ENCODE measurements at places on chromosomes 4 and X. TPM values are rescaled to one million over a fixed set of nuclear protein-coding genes. Genes with fewer than 3 reads are reported as not detected.

- DNase-seq: no peak
- no peaks in the 10 kb centered on the region for H3K36me3 ChIP-seq
- H3K4me3 ChIP-seq: no peak overlapping the region
- H3K27ac ChIP-seq: no peak overlapping the region
These were observed 44.1 kb upstream of the SGMS2 start for GRCh38 chr4:107780665-107781064.

- no peak overlapping the region for H3K4me3 ChIP-seq
- H3K27ac ChIP-seq: no peak overlapping the region
- no peaks in the 10 kb centered on the region for H3K27me3 ChIP-seq
- DNase-seq: no peak
These were observed 39.0 kb downstream of the ATOH1 start for GRCh38 chr4:93867416-93868001.

- H3K27ac ChIP-seq: no peak overlapping the region
- DNase-seq: no peak
- H3K4me3 ChIP-seq: no peak overlapping the region
- H3K4me1 ChIP-seq: no peaks in the 10 kb centered on the region
- no peaks in the 10 kb centered on the region for H3K27me3 ChIP-seq
- H3K36me3 ChIP-seq: no peaks in the 10 kb centered on the region
These were observed 28.3 kb downstream of the AGTR2 start for GRCh38 chrX:116198810-116199209.

DNA sequence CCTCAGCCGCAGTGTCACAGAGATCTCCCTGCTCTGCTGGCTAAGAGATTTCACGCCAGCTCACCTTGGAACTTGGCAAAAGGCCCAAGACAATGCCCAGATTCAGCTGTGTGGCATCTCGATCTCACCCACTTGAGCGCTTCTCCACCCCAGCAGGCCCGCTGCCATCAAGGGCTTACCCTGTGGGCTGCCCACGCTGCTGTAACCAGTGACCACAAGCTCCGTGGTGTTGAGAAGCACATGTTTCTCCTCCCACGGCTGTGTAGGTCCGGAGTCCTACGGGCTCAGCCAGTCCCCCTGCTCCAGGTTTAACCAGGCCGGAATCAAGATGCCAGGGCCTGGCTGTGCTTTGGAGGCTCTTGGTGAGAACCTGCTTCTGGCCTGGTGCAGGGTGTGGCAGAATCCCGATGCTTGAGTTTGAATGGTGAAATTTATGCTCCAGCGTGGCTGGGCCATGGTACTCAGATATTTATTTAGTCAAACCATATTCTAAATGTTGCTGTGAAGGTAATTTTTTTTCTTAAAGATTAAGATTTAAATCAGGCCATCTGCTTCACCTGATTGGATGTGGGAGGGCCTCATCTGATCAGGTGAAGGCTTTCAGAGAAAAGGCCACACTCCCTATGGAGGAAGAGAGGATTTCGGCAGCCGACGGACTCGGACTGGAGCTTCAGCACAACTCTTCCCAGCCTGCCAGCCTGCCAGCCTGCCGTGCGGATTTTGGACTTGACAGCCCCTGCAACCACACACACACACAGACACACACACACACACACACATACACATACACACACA lies 24.8 kb upstream of the ADRA2C start:
- no peak overlapping the region for H3K4me3 ChIP-seq
- no peak overlapping the region for H3K27ac ChIP-seq
- H3K27me3 ChIP-seq: peaks cover 50% of the 10 kb centered on the region
- H3K36me3 ChIP-seq: peaks cover 11% of the 10 kb centered on the region
- H3K4me1 ChIP-seq: no peaks in the 10 kb centered on the region
- no peak for DNase-seq

DNA sequence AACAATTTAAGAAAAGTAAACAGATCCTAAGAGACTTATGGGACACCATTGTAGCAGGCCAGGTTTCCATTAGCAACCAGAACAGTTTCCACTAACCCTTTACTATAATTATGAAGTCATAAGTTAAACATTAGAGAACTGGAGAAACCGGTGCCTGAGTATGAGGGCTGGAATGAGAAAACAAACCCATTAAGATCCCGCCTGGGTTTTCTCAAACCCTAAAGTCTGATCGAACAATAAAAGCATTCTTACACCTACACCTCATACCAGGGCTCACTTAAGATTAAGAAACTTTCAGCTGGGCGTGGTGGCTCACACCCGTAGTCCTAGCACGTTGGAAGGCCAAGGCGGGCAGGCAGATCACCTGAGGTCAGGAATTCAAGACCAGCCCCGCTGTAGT lies 13.7 kb upstream of the DHX15 start:
- no peak for DNase-seq
- no peak overlapping the region for H3K4me3 ChIP-seq
- no peak overlapping the region for H3K27ac ChIP-seq
- no peaks in the 10 kb centered on the region for H3K4me1 ChIP-seq

DNA sequence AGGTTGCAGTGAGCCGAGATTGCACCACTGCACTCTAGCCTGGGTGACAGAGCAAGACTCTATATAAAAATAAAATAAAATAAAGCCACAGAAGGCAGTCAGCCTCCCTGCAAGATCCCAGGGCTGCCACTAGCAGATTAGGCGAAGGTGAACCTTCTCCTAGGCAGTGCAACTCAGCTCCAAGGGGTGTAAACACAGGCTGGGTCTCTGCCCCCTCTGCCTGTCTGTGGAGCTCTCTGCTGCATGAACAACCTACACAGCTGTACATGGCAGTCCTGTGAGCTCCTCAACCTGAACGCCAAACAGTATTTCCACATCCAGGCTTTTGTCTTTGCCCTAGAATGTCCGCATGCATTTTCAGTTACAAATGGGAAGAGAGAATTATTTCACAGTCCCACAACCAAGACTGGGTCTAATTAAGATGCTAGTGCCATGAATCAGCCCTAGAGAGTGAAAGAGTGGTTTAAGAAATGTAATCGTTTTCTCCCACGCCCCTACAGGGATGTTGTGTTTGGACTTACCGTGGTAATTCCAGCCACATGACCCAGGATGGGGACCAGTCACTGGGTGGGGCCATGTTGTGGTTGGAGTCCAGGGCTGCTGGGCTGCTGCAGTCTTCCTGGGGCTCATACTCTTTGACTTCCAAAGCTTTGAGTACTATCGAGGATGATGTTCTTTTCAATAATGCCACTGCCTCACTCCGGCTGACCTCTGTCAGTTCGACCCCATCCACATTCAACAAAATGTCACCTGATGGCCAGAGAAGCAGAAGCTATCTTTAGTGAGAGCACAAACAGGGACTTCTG lies 99.0 kb downstream of the FIP1L1 start:
- H3K27me3 ChIP-seq: no peaks in the 10 kb centered on the region
- H3K36me3 ChIP-seq: no peaks in the 10 kb centered on the region
- H3K4me3 ChIP-seq: no peak overlapping the region

- H3K4me1 ChIP-seq: no peaks in the 10 kb centered on the region
- H3K27me3 ChIP-seq: no peaks in the 10 kb centered on the region
- H3K4me3 ChIP-seq: no peak overlapping the region
- no peak for DNase-seq
- no peak overlapping the region for H3K27ac ChIP-seq
These were observed 89.9 kb downstream of the PLS3 start for GRCh38 chrX:115650916-115651315.

DNA sequence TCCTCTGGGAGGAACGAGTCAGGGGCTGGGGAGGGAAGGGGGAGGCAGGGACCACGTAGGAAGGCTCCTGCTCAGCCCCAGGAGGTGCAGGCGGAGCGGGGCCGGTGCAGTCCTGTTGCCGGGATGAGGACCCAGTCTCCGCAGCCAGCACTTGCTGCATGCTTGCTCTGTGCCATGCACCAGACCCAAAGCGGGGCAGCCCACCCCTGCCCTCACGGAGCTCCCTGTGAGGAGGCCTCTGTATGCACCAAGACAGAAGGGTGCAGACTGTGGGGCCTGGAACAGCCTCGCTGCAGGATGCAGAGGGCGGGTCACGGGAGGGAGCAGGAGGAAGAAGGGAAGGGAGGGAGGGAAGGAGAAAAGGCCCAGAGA lies 61.9 kb downstream of the ABLIM2 start:
- no peak for DNase-seq
- H3K4me1 ChIP-seq: no peaks in the 10 kb centered on the region
- H3K36me3 ChIP-seq: peaks cover 26% of the 10 kb centered on the region
- H3K27ac ChIP-seq: no peak overlapping the region

DNA sequence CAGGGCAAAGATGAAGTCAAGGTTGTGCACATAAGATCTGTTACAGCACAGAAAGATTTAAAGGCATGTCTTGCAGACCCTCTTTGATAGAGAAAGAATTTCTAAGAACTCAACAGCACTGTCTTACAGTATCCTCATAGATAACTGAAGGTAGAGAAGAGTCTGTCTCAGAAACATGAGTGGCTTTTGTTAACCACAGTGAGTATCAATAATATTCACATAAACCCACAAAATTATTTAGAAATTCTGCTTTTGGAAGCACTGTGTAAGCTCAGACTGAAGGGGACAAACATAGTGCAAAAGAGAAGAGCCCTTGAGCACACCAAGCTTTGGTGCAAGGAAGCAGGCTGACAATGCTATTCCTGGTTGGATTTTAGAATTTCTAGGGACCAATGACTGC lies 166.0 kb upstream of the SH3RF1 start:
- H3K36me3 ChIP-seq: no peaks in the 10 kb centered on the region
- no peaks in the 10 kb centered on the region for H3K27me3 ChIP-seq
- peaks cover 8% of the 10 kb centered on the region for H3K4me1 ChIP-seq
- H3K27ac ChIP-seq: no peak overlapping the region
- no peak overlapping the region for H3K4me3 ChIP-seq

GRCh38 chrX:131827935-131828334 lies 195.2 kb upstream of the STK26 start:
- peaks cover 16% of the 10 kb centered on the region for H3K4me1 ChIP-seq
- no peak overlapping the region for H3K4me3 ChIP-seq
- no peaks in the 10 kb centered on the region for H3K27me3 ChIP-seq
- H3K36me3 ChIP-seq: no peaks in the 10 kb centered on the region
- no peak overlapping the region for H3K27ac ChIP-seq

DNA sequence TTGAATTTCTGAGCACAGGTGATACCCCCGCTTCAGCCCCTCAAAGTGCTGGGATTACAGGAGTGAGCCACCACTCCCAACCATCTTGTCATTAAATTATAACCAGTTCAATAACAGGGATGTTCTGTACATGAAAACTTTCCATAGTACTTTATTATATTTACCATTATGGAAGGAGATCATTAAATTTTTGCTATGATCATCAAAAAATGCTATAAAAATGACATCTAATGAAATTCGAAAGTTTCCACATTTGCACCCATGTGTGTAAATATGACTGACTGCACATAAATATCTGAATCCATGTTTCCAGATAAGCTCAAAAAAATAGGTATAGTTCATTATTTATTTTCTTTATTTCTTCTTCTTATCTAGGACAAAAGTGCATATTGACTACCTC lies 182.6 kb downstream of the FBXO8 start:
- no peak overlapping the region for H3K27ac ChIP-seq
- H3K4me3 ChIP-seq: no peak overlapping the region
- H3K27me3 ChIP-seq: peaks cover 5% of the 10 kb centered on the region
- H3K36me3 ChIP-seq: no peaks in the 10 kb centered on the region
- no peaks in the 10 kb centered on the region for H3K4me1 ChIP-seq
- no peak for DNase-seq

DNA sequence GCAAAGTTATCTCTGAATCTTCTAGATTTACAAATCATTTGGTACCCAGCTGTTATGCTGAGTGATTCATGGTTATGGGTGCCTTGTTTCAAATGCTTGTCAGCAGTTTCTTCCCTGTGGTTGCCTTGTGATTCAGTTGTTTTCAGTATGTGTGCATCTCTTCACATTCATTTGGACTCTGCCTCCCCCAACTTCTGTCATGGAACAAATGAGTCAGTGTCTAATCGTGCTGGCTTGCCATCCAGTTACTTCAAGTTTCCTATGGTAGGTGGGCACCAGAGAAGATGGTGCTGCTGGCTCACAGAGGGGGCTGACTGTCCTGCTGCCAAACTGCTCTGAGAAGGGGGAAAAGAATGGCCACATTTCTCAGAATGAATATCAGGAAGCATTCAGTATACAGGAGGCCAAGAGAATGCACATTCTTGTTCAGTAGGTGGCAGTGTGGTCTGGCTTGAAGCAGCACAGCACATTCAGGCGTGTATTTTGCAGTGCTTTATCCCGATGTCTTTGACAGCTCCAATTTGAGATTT lies 260.9 kb downstream of the GLUD2 start:
- DNase-seq: no peak
- H3K4me3 ChIP-seq: no peak overlapping the region
- H3K27me3 ChIP-seq: no peaks in the 10 kb centered on the region
- no peak overlapping the region for H3K27ac ChIP-seq
- no peaks in the 10 kb centered on the region for H3K4me1 ChIP-seq

DNA sequence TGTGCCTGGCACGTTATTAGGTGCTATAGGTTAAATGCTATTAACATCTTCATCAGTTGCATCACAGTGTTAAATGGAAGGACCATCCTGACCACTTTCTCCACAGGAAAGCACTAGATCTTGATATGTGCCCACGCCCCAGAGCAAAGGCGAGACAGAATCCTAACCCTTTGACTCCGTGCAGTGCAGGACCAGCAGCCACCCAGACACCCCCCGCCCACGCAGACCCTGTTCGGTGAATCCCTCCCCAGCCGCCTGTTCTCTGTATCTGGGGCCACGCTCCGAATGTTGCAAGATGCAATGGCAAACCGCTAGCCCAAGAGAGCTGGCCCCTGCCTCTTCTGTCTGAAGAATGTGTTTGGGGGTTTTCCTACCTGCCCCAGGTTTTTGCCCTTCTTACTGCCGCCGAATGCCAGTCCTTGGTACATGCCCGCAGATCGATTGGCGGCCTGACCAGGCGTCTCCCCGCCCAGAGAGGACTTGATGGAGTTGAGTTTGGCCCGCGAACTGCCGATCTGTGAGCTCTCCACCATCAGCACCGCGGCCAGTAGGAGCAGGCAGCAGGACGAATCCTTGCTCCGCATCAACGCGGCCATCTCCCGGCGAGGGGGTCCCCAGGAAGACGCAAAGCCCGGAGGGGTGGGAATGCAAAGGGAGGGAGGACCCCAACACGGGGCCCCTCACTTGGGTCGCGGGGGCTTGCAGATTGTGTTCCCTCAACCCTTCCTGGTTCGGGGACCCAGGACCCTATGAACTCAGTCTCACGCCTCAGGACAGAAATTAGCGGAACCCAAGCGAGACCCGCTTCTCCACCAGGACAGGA lies 906 bp downstream of the DKK2 start:
- H3K27me3 ChIP-seq: peaks cover 32% of the 10 kb centered on the region
- H3K4me1 ChIP-seq: peaks cover 14% of the 10 kb centered on the region
- no peaks in the 10 kb centered on the region for H3K36me3 ChIP-seq
- no peak overlapping the region for H3K27ac ChIP-seq
- DNase-seq: no peak

- H3K36me3 ChIP-seq: no peaks in the 10 kb centered on the region
- no peak overlapping the region for H3K27ac ChIP-seq
- H3K4me1 ChIP-seq: peaks cover 44% of the 10 kb centered on the region
- H3K27me3 ChIP-seq: peaks cover 12% of the 10 kb centered on the region
- peak overlapping the region; percentile 16 for H3K4me3 ChIP-seq
These were observed 71.7 kb upstream of the HGFAC start for GRCh38 chr4:3369781-3370674.

The FAM184B gene
- not detected for polyA plus RNA-seq

The GABRG1 gene
- polyA plus RNA-seq: not detected

The HHIP gene
- 0.81 TPM for polyA plus RNA-seq

The ADGRG4 gene
- polyA plus RNA-seq: not detected

The SHISA3 gene
- not detected for polyA plus RNA-seq

The DMP1 gene
- polyA plus RNA-seq: not detected

The SMIM10L2A gene
- polyA plus RNA-seq: not detected

The RNF128 gene
- not detected for polyA plus RNA-seq

The BEX2 gene
- polyA plus RNA-seq: 42.8 TPM

The FAT4 gene
- polyA plus RNA-seq: not detected

The SPANXB1 gene
- polyA plus RNA-seq: not detected

The ZMAT1 gene
- polyA plus RNA-seq: 6.2 TPM

Data from naive B cell (primary cell).